ENCODE measurements at places on chromosomes 2 and 18.

DNA sequence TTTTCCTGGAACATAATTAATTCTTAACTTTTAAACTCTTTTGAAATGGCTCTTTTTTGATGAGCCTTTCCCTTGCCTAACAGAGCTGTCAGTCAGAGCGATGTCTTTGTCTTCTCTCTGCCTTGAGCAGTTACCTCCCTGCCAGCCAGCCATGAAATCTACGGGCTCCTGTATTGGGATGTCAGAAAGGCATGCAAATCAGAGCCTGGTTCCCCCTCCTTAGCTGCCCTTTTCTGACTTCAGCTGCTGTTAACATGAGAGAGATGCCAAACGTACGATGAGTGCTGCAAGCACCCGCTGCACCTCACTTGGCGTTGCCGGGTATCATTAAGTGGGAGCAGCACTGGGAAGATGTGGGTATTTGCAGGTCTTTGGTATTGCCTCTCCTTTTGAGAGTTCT, 131.4 kb upstream of the BOD1L2 start:
- DNase-seq = no peak

DNA sequence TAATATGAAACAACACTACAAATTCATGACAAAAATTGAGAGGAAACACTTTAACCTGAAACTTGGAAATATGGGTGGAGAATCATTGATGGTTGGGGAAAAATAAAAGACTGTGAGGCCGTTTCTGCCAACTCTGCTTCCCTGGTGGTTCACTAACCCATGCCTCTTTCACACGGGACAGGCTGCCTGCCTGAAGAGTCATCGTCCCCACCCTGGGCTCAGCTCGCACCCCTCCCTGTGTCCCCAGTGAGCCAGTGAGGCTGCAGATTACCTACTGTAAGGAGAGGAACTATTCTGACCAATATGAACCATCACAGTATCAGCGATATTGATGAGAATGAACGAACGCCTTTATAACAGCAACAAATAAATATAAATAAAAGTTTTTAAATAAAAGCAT, 357.8 kb upstream of the CDH20 start:
- no peak for DNase-seq

DNA sequence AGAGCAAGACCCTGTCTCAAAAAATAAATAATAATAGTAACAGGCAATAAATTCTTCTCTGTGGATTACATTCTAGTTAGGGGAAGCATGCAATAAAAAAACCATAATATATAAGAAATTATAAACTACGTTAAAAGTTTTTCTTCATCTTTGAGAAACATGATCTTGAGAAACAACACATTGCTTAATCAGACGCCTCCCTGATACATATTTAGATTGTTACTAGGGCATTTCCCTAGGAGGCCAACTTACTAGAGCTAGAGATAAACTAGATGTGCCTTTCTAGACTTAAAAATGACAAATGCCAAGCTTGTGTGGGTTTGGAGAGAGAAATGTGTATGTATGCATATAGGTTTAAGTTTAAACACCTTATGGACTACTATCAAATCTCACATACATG, 76.3 kb upstream of the GALNT5 start:
- DNase-seq = no peak

DNA sequence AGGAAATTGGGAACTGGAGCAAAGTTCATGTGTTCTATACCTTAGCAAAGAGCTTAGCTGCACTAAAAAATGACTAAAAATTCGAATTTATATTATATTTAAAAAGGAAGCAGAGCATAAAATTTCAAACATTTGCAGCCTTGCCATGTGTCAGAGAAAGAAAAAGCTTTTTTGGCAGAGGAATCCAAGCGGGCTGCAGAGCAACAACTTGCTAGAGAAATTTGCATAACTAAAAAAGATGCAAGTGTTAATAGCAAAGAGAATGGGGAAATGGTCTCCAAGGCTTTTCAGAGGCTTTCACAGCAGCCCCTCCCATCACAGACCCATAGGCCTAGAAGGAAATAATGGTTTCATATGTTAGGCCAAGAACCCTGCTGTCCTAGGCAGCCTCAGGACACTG, 1315.9 kb downstream of the DSC3 start:
- no peak for DNase-seq

GRCh38 chr2:207768168-207768865, 1.4 kb downstream of the FZD5 start:
- no peak for DNase-seq

DNA sequence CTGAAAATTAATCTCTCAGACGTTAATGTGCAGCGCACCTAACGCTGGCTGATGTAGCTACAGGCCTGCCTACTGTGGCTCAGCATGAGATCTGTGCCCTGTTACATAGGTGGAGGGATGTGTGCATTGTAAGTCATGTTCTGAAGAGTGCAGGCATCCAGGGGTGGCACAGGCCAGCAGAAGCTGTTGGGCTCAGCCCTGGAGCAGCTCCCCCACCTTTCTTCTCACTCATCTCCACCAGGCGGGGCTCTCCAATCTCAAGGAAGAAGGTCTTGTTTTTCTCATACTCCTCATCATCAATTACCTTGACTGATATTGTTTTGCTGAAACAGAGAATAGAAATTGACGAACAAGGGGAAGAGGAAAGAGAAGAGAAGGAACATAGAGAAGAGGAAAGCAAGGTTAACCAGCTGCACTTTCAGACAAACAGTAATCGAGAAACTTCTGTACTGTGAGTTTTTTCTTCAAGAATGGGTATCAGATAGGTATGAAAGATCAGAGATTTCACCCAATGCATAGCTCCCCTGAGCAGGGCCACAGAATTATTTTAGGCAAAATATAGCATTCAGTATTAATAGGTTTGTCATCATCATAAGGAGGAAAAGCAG, 273.6 kb downstream of the SLC8A1 start:
- DNase-seq = no peak

GRCh38 chr2:218029366-218030360, 26.9 kb upstream of the TNS1 start:
- no peak for DNase-seq

- DNase-seq = no peak
These were observed 6.0 kb downstream of the KRCC1 start for GRCh38 chr2:88049622-88050021.

GRCh38 chr2:214695789-214696188, 113.7 kb downstream of the BARD1 start:
- no peak for DNase-seq

GRCh38 chr2:10912076-10912731, 470 bp downstream of the KCNF1 start:
- DNase-seq = no peak

Measured in NCI-H446 (cell line).